ENCODE measurements at places on chromosomes 16 and 17. TPM values are rescaled to one million over a fixed set of nuclear protein-coding genes. Genes with fewer than 3 reads are reported as not detected.

Gene TUBB3
- total RNA-seq: 1.2 TPM

Gene PRAC1
- total RNA-seq: not detected

Gene NAT9
- total RNA-seq: 24.8 TPM

Gene GAN
- total RNA-seq: 5.9 TPM

Gene KCNJ18
- total RNA-seq: not detected

Gene HAP1
- not detected for total RNA-seq

Gene KRT17
- total RNA-seq: not detected

Gene STH
- not detected for total RNA-seq

Gene SP2
- total RNA-seq: 29.4 TPM

Gene FOXN1
- not detected for total RNA-seq

Gene TEN1
- total RNA-seq: 24.3 TPM

DNA sequence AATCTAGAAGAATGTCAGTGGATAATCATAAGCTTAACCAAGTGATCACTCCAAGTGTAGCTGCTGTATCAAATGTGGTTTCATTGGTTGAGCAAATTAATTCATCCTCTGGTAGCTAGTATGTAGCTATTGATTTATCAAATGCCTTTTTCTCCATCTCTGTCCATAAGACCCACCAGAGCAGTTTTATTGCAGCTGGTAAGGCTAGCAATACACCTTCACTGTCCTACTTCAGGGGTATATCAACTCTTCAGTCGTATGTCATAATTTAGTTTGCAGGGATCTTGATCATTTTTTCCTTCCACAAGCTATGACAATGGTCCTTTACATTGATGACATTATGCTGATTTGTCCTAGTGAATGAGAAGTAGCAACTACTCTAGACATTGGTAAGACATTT is 158.8 kb downstream of the PRKCB start:
- H3K36me3 ChIP-seq: peaks cover 4% of the 10 kb centered on the region
- no peak overlapping the region for H3K4me3 ChIP-seq
- no peak for DNase-seq
- no peaks in the 10 kb centered on the region for H3K27me3 ChIP-seq
- no peak overlapping the region for H3K27ac ChIP-seq

GRCh38 chr16:1345087-1345486 is 6.6 kb downstream of the TSR3 start:
- peaks cover 24% of the 10 kb centered on the region for H3K4me1 ChIP-seq
- DNase-seq: no peak

- no peak overlapping the region for H3K4me3 ChIP-seq
- no peaks in the 10 kb centered on the region for H3K27me3 ChIP-seq
- DNase-seq: no peak
- H3K36me3 ChIP-seq: no peaks in the 10 kb centered on the region
- H3K4me1 ChIP-seq: peaks cover 75% of the 10 kb centered on the region
Measured at GRCh38 chr17:83203472-83204221, 124.2 kb downstream of the METRNL start.

- no peaks in the 10 kb centered on the region for H3K36me3 ChIP-seq
- DNase-seq: no peak
- H3K27ac ChIP-seq: no peak overlapping the region
- no peaks in the 10 kb centered on the region for H3K27me3 ChIP-seq
- H3K4me3 ChIP-seq: no peak overlapping the region
Measured at GRCh38 chr16:65524997-65525396, 403.1 kb upstream of the CDH11 start.

GRCh38 chr16:55506083-55506482 is 2.8 kb upstream of the LPCAT2 start:
- H3K36me3 ChIP-seq: no peaks in the 10 kb centered on the region
- peaks cover 11% of the 10 kb centered on the region for H3K4me1 ChIP-seq
- no peak overlapping the region for H3K27ac ChIP-seq
- DNase-seq: no peak
- H3K27me3 ChIP-seq: peaks cover 6% of the 10 kb centered on the region

DNA sequence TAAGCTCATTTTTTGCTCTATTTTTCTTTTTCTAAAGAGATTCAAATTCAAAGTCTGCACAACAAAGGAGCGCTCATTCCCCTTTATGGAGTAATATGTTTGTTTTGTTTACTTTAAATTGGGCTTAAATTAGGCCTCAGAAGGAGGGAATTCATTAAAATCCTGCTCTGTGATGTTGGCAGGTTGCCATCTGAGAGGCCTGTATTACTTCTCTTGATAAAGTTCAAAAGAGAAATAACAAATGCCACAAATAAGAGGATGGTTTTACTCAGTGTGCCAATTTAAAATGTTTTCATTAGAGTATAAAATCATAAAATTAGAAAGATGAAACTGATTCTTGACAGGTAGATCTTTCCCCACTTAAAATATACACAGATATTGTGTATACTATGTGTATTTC is 54.5 kb upstream of the HLF start:
- no peak for DNase-seq
- no peak overlapping the region for H3K27ac ChIP-seq
- no peak overlapping the region for H3K4me3 ChIP-seq
- no peaks in the 10 kb centered on the region for H3K4me1 ChIP-seq
- H3K27me3 ChIP-seq: no peaks in the 10 kb centered on the region
- no peaks in the 10 kb centered on the region for H3K36me3 ChIP-seq

- no peaks in the 10 kb centered on the region for H3K27me3 ChIP-seq
- no peak for DNase-seq
- no peak overlapping the region for H3K4me3 ChIP-seq
Measured at GRCh38 chr16:4501071-4501478, 24.9 kb downstream of the HMOX2 start.

DNA sequence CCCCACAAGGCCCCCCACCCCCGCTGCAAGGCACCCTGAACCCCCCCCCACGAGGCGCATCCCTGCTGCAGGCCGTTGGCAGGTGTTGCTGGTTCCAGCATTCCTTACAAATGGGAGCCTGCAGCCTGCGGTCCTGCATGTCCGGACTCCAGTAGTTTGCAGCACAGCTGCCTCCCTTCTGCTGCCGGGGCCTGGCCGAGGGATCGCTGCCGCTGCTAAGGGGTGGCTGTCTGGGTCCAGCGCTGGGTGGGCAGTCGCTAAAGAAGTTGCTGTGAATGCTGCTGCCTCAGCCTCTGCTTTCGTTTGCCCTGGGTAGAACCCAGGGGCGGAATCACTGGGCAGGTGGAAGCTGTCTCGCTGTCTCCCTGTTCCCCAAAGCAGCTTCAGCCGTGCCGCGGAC is 11.8 kb downstream of the UTS2R start:
- peaks cover 15% of the 10 kb centered on the region for H3K27me3 ChIP-seq
- H3K4me3 ChIP-seq: no peak overlapping the region
- DNase-seq: no peak
- peaks cover 5% of the 10 kb centered on the region for H3K4me1 ChIP-seq

DNA sequence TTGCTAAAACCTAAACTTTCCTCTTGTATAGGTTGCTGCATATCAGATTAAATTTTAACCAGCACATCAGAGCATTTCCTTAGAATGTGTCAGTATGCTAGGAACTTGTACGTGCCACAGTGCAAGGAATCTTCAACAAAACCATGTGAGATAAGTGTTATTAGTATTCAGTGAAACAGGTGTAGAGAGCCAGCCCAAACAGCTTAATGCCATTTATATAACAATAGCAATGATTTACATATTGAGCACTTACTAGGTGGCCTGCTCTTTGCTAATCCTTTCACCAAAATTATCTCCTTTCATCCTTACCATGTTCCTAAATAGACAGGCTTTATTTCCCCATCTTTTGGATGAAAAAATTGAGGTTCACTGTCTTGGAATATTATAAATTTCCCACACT is 485.7 kb downstream of the HS3ST4 start:
- H3K4me1 ChIP-seq: no peaks in the 10 kb centered on the region
- no peak for DNase-seq
- H3K4me3 ChIP-seq: no peak overlapping the region

GRCh38 chr16:53704445-53704813 is 473 bp downstream of the FTO start:
- peak overlapping the region; percentile 50 for H3K27ac ChIP-seq
- no peaks in the 10 kb centered on the region for H3K36me3 ChIP-seq
- DNase-seq: no peak
- no peaks in the 10 kb centered on the region for H3K27me3 ChIP-seq

- no peak overlapping the region for H3K27ac ChIP-seq
- no peak for DNase-seq
- H3K4me1 ChIP-seq: no peaks in the 10 kb centered on the region
- peaks cover 76% of the 10 kb centered on the region for H3K36me3 ChIP-seq
- H3K27me3 ChIP-seq: no peaks in the 10 kb centered on the region
Measured at GRCh38 chr16:4859900-4860255, 12.6 kb downstream of the UBN1 start.

DNA sequence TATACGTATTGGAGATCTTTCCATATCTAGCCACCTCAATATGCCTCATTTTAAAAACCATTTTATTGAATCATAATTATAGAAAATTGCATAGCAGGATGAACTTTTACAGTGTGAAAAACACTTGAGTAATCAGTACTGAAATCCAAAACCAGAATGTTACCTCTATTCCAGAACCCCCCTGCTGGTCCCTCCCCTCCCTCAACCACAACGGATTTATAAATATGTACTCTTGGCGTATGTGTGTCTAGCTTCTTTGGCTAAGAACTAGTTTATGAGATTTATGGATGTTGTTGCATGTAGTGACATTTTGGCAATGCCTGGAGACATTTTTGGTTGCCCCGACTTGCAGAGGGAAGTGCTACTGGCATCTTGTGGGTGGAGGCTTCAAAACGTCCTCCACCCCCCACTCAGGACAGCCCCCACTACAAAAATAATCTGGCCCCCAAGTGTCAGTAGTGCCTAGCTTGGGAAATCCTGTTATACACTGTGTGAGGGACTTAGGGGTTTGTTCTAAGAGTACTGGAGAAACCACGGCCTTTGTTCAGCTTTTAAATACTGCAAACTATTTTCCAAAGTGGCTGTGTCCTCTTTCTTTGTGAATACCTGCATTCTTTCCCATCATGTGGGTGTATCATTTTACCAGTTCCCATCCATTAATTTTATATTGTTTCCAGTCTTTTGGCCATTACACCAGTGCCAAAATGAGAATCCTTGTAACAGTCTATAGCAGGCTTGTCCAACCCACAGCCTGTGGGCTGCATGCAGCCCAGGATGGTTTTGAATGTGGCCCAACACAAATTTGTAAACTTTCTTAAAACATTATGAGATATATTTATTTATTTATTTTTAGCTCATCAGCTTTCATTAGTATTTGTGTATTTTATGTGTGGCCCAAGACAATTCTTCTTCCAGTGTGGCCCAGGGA is 23.7 kb downstream of the ITPRIPL2 start:
- H3K27ac ChIP-seq: no peak overlapping the region
- H3K36me3 ChIP-seq: no peaks in the 10 kb centered on the region
- no peaks in the 10 kb centered on the region for H3K27me3 ChIP-seq
- H3K4me1 ChIP-seq: no peaks in the 10 kb centered on the region

DNA sequence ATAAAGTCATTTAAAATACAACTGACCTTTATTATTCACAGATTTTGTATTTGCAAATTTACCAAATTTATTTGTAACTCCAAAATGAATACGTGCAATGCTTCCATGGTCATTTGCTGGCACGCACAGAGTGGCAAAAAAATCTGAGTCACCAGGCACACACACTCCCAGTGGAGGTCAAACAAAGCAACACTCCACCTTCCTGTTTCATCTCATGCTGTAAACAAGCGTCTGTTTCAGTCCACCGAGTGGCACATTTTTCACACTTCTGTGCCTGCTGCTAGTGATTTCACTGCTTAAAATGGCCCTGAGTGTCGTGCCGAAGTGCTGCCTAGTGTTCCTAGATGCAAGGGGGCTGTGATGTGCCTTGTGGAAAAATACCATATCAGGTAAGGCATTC is 17.8 kb upstream of the ITGAE start:
- H3K36me3 ChIP-seq: peaks cover 86% of the 10 kb centered on the region
- H3K4me3 ChIP-seq: no peak overlapping the region
- DNase-seq: no peak

DNA sequence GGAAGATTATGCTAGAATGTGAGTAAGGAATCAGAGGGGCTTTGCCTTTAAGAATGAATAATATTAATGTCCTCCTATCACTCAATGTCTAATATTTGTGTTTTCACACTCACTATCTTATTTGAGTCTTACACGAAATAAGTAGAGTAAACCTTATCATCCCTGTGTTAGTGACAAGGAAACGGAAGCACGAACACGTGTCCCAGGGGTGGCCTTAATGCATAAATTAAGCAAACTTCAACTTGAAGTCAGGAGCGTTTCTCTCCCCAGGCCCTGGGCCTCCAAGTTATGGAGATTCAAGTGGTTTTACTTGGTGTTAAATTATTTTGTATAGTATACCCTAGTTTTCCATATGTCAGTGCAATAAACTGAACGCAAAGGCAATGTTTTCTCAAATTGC is 96.0 kb downstream of the WDR59 start:
- no peak overlapping the region for H3K4me3 ChIP-seq
- peaks cover 52% of the 10 kb centered on the region for H3K36me3 ChIP-seq
- DNase-seq: no peak
- H3K27me3 ChIP-seq: no peaks in the 10 kb centered on the region
- H3K27ac ChIP-seq: peak overlapping the region; percentile 45
- H3K4me1 ChIP-seq: peaks cover 2% of the 10 kb centered on the region

DNA sequence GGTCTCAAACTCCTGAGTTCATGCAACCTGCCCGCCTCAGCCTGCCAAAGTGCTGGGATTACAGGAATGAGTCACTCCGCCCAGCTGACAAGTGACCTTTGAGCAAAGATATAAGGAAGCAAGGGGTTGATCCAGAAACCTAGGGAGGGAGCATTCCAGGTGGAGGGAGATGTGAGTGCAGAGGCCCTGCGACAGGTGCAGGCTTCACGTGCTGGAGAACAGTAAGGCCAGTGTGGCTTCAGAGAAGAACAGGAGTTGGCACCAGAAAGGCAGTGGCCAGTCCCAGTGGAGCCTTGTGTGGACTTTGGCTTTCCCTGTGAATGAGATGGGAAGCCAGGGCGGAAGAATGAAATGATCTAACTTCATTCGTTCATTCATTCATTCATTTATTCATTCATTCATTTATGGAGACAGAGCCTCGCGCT is 73.6 kb upstream of the HAS3 start:
- H3K4me1 ChIP-seq: no peaks in the 10 kb centered on the region
- H3K36me3 ChIP-seq: peaks cover 6% of the 10 kb centered on the region
- H3K27ac ChIP-seq: no peak overlapping the region
- no peak for DNase-seq
- no peak overlapping the region for H3K4me3 ChIP-seq
